Smooth muscle cell of the pulmonary artery (primary cell): ENCODE measurements at places on chromosomes 2 and 18. TPM values are rescaled to one million over a fixed set of nuclear protein-coding genes. Genes with fewer than 3 reads are reported as not detected.

The IL36RN gene
- not detected in 2 replicates for total RNA-seq

The IGFBP5 gene
- total RNA-seq: 1,272 and 1,451 TPM in 2 replicates

The SRD5A2 gene
- not detected in 2 replicates for total RNA-seq

The ITPRIPL1 gene
- 0.26 and 1.3 TPM in 2 replicates for total RNA-seq

The MATN3 gene
- 1.5 and 3.4 TPM in 2 replicates for total RNA-seq

The REEP1 gene
- total RNA-seq: 0.07 and 0.33 TPM in 2 replicates

The CNDP1 gene
- not detected in 2 replicates for total RNA-seq

The C2orf78 gene
- total RNA-seq: not detected in 2 replicates

The PARD6G gene
- 1.4 and 1.7 TPM in 2 replicates for total RNA-seq

The LRRTM1 gene
- not detected in 2 replicates for total RNA-seq

The KIF5C gene
- total RNA-seq: 0.10 and 0.13 TPM in 2 replicates

The SLC9A4 gene
- 0.03 TPM in 1 of 2 replicates, not detected in the other for total RNA-seq

The SH2D6 gene
- 0.36 TPM in 1 of 2 replicates, not detected in the other for total RNA-seq

The CD28 gene
- total RNA-seq: not detected in 2 replicates

The TUBA3E gene
- total RNA-seq: not detected in 2 replicates

The GKN2 gene
- not detected in 2 replicates for total RNA-seq

The IL36A gene
- not detected in 2 replicates for total RNA-seq

The KCNK3 gene
- 0.89 and 4.1 TPM in 2 replicates for total RNA-seq

The TUBA4B gene
- total RNA-seq: not detected in 2 replicates
